ENCODE measurements at places on chromosomes 6 and 20. TPM values are rescaled to one million over a fixed set of nuclear protein-coding genes. Genes with fewer than 3 reads are reported as not detected.

ISM1 gene
- 0.11 TPM for total RNA-seq

GRCh38 chr20:63766695-63767426, 27.3 kb downstream of the SLC2A4RG start:
- DNase-seq = no peak

GRCh38 chr20:38939686-38940085, 13.5 kb downstream of the FAM83D start:
- no peak for DNase-seq

DNA sequence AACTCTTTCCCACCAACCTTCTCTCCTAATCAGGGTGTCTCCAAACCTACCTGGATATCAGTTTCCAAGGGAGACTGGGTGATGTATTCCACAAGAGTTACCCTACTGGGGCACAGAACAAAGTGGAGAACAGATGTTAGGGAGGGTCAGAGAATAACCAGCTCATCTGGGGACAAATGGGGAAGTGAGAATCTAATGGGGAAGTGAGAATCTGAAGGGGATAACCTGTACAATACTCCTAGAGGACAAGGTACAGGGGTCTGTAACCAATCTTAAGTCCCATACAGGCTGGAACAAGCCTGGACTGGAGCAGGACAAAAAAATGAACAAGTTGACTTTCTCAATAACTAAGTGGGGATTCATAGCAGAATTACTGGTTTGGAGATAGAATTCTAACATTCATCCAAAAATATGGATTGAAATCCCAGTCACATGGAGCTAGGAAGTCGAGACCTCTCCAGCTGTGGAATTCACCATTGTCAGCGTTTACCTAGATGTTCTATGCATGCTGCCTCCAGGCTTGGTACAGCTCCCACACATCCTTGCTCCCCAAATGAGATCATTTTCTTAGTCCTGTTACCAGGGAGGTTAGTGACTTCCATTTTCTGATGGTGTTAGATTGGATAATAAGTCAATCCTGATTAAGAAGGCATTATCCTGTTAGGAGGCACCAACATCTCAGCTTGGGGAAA, 214.8 kb upstream of the MOCS1 start:
- no peak for DNase-seq

DNA sequence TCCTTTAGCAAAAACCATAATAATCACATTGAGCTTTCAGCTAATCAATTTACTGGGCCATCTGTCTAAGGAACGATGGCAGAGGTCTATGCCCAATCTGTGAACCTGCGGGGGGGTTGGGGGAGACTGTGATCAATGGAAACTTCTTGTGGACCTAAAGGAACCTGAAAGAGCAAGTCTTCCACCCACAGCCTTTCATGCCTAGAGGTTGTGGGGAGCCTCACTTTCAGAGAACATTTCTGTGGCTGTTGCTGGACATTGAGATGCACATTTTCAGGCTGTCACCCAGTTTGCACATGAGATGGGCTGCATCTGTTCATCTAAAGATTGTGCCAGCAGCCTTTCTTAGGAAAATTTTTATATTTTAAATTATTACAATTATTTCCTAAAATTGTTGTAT, 310.0 kb upstream of the SPTLC3 start:
- no peak for DNase-seq
